ENCODE measurements at places on chromosomes 11 and 22.
A peak's percentile ranks its signal among the peaks of the same experiment; 100 is the strongest.

- peak; percentile 37 for DNase-seq
These were observed 65.2 kb downstream of the CSTPP1 start for GRCh38 chr11:47001781-47002181.

DNA sequence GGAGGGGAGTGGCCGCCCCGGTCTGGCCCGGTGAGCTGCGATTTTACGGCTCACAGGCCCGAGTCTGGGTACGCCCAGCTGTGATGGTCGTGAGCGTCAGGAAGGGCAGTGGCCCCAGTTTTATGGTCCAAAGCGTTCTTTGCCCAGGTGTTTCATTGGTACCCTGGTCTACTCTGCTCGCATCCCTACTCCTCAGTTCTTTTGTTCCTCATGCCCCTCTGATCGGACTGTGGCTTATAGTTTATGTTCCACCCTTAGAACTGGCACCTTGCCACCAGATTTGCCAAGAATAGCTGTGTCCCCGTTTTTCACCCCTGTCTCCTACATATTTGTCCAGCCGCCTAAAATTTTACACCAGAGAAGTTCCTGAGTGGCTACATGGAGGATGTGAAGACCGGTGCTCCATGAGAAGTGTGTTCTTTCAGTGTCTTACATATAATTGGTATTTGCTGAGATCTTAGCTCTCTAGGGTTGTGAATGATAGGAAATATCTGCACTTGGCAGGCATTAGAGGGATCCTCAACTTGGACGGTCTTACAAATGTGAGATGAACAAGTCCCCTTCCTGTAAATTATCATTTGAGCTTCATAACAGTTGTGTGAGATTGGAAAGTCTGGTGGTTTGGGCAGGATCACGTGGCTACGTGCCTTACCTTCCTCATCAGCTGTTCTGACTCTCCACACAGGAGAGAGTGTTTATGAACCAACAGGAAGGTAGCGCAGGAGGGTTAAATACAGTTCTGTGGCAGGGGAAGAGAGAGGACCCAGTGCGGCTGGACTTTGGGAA is 1.1 kb downstream of the PANX1 start:
- no peak for DNase-seq

- DNase-seq = no peak
These were observed 72.6 kb downstream of the CD82 start for GRCh38 chr11:44638032-44638431.

- no peak for DNase-seq
These were observed 334.9 kb downstream of the OPCML start for GRCh38 chr11:133197425-133197824.

DNA sequence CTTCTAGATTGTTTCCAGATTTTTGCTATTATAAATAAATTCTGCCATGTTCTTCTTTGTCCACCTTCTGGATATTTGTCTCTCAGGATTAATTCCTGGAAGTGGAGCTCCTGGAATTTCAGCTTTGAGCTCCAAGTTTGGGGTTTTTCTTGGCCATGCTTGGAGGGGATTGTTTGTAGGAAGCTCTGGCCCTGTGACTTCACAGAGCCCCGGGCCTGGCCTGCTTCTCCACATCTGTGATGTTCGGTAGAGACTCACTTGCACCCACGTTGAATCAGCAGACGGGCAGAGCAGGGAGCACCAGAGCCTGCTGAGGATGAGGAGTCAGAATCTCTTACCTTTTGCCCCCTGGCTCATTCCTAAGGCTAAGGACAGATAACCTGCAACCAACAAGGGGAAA is 35.7 kb downstream of the LRRC32 start:
- no peak for DNase-seq

DNA sequence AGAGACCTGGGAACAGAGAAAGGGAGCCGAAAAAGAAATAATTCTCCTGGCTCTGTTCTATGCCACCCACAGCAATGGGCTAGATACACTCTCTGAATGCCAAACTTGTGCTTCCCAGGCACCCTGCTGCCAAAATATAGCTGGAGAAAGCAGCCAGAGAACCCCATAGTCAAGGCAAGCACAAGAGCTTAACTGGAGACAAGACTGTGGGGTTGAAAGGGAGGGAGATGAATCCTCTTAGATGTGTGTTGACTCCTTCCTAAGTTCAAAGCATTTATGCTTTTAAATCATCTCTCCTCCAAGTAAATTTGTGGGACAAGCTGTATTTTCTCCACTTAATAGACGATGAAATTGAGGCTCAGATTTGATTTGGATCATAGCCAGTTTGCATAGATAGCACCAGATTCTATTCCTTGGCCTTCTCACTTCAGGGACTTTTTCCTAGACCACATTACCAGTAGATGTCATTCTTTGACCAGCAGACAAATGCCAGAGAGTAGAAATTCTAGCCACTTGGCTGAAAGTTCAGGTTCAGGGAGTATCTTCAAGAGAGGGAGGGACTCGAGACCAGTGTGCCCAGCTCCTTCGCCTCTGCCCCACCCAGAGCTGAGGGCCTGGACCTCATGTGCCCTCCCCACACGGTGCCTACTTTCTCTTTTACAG is 16.5 kb upstream of the ETS1 start:
- DNase-seq = peak; percentile 40

- DNase-seq = peak; percentile 91
These were observed 172.5 kb downstream of the TBC1D22A start for GRCh38 chr22:46934746-46935491.

DNA sequence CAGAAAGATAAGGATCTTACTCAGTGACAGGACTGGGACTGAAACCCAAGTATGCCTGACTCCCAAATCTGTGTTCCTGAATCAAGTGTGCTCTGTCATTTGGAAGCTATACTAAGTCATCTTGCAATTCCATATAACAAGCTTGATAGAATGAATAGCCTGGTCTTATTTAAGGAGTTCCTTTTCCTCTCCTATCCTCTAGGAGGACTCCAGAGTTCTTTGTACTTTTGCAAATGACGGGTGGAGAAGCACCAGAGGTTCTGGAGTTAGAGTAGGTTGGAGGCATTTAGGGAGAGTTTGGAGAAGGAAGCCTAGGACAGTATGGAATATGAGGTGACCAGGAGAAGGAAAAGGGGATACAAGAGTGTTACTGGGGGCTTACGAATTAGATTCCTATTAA is 92.9 kb upstream of the RCN1 start:
- DNase-seq = no peak

- DNase-seq = no peak
These were observed 3.2 kb upstream of the WNT11 start for GRCh38 chr11:76209375-76209972.

Measured in EH (cell line).